ENCODE measurements at places on chromosomes 6 and 20.

GRCh38 chr6:15491255-15491985, 171.4 kb downstream of the DTNBP1 start:
- DNase-seq, result no peak

DNA sequence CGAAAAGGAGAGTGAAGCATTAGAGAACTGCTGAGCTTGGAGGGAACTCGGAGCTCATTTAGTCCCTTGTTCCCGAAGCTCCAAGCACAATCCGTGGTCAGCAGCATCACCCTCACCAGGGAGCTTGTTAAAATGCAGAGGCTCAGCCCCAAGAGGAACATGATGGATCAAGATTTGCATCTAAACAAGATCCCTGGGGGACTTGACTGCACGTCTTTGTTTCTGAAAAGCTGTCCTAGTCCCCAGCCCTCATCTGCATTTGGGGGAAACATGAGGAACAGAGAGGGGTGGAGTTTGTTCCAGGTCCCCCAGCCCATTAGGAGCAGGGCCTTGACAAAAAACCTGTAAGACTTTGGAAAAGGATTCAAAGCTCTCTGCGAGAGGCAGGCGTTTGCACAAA, 4.1 kb upstream of the LBP start:
- no peak for DNase-seq

DNA sequence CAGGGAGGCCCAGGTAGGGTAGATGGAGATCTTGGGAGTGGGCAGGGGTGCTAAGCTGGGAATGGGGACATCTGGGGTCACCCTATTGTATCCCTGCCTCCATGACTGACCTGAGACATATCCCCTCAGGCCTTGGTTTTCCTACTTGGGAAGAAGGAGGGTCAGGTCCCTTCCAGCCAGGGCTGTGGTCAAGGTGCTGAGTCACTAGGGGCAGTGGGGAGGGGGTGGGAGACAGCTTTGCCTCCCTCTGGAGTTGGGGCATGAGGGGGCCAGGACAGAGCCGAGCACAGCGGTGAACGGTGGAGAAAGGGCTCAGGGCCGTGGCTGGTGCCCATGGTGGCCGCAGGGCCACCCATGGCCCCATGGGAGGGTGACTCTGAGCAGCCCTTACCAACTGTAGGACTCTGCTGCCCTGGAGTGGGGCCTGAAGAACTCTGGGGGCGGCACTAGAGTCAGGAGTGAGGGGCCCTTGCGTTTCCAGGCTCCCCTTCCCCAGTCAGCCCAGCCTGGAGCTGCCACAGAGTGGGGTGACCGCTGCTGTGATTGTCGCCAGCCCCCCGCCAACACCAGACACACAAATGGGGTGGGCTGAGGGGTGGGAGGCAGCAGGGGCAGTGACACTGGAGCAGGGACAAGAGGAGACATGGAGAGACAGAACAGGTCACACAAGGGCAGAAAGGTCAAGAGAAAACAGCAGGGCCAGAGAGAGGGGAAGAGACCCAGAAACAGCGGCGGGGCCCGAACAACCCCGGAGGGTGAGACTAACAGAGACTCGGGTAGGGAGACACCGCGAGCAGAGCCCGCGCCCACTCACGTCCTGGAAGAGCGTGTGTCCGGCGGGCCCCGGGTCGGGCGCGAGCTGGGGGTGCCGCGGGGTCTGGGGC, 576 bp downstream of the NECAB3 start:
- DNase-seq, result no peak

- no peak for DNase-seq
Observed at GRCh38 chr20:8326191-8326590, 194.1 kb downstream of the PLCB1 start.

- DNase-seq, result no peak
Observed at GRCh38 chr6:53330137-53330536, 18.6 kb downstream of the ELOVL5 start.

DNA sequence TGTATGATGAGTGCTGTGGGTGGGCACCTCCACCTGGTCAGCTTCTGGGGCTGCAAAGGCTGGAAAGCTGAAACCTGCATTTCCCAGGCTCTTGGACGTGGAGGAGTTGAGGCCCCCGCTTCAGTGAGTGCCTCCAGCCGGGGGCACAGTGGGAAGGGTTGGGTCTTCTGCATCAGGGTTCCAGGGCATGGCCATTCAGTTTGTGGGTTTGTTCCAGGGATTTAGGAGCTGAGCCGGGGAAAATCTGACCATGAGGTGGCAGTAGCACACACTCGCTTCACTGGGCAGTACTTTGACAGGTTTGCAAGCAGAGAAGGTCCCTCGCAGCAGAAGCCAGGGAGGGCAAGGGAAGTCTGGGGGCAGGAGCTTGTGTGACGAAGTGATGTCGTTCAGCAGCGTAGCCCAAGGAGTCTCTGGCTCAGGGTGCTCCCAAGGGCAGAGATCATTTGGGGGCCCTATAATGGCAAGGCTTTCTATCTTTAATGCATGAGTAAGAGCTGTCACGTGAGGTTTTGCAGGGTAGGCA, 69.5 kb upstream of the SULF2 start:
- DNase-seq, result no peak

GRCh38 chr20:4711511-4711910, 10.2 kb upstream of the PRND start:
- DNase-seq, result no peak

DNA sequence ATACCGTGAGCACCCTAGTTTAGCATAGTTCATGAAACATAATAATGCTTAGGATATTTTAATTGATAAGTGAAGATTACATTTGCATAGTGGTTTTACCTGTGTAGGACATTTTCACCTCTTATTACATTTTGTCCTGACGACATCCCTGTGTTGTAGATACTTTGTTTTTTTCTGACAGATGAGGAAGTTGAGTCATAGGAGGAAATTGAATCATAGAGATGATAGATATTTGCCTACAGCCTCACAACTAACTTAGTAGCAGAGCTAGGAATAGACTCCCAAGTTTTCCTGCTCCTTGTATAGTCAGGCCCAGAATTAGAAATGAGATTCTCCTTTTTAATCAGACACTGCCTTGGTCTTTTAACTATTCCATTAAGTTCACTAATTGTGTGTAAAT, 100.5 kb upstream of the SUPT3H start:
- no peak for DNase-seq

- DNase-seq, result no peak
Observed at GRCh38 chr6:46056906-46057529, 41.4 kb upstream of the CLIC5 start.

DNA sequence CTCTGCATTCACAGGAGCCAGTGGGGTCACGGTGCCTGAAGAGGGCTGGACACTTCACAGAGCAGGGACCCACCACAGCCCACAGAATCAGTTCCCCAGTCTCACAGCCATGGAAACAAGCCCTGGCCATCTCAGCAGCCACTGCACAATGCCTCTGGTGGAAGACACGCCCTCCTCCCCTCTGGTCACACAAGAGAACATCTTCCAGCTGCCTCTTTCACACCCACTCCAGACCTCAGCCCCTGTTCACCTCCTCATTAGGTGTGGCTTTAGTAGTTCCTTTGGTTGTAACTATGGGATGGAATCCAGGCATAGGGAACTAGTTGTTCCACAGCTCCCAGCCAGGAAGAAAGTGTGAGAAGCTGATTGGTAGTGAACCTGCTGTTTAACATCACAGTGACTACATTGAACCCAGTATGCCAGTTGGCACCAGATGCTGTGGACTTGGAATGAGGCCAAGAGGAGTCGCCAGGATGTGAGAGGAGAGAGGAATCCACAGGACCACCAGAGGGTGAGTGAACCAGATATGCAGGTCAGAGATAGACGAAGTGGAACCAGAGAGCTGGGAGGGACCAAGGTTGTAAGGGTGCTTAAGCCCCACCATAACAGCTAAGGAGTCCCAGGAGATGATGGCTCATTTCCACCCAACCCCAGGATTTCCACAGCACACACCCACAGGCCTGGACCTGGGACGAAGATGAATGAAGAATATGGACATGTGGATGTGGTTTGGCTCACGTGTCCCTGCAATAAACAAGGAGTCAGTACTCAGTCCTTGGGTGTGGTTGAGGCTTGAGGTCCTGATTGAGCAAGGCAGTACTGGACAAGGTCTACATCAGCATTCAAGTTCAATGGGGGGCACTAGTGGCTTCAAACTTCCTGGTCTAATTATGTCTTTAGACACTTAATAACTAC, 8.8 kb upstream of the BTN3A3 start:
- DNase-seq, result no peak

Data from epithelial cell of proximal tubule (primary cell).